ENCODE measurements at places on chromosomes 1 and 21. TPM values are rescaled to one million over a fixed set of nuclear protein-coding genes. Genes with fewer than 3 reads are reported as not detected.

- no peak for DNase-seq
Measured at GRCh38 chr1:162977944-162978568, 91.1 kb upstream of the RGS4 start.

The TNFSF4 gene
- polyA plus RNA-seq, result 0.80 TPM

DNA sequence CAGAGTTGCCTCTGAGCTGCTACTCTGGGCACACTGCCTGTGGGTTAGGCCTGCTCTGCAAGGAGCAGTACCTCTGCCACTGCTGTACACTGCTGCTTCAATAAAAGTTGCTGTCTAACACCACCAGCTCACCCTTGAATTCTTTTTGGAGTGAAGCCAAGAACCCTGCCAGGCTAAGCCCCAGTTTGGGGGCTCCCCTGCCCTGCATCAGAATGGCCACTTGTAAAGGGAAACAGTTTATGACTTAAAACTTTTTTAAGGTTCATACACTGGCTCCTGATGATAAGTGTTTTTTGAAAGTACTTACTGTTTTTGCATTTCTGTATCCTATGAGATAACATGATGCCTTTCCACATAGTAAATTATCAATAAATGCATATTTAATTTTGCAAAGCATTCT, 310.0 kb downstream of the LMO4 start:
- no peak for DNase-seq

The TMPRSS2 gene
- 65.9 TPM for polyA plus RNA-seq

DNA sequence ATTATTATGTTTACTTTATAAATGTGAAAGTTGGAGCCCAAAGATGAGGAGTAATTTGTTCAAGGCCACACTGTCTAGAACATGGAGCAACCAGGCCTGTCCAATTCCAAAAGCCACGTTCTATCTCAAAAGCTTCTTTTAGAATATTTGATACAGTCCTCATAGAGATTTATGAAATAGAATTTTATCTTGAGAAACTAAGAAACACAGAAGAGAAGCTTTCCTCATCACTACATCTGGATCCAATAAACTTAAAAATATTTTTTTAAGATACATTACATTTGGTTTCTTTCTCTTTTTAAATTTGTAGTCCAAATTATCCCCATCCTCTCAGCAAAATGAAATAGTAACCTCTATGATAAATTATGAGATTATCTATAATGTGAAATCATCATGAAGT, 58.9 kb downstream of the DDAH1 start:
- no peak for DNase-seq

GRCh38 chr1:76868154-76868882, 1.0 kb downstream of the ST6GALNAC5 start:
- peak; percentile 56 for DNase-seq

GRCh38 chr1:180027949-180028445, 73.4 kb downstream of the CEP350 start:
- no peak for DNase-seq

The RASAL2 gene
- polyA plus RNA-seq, result 8.7 TPM

- no peak for DNase-seq
Measured at GRCh38 chr21:29152916-29153315, 22.5 kb downstream of the MAP3K7CL start.

The HES2 gene
- polyA plus RNA-seq, result 0.36 TPM

DNA sequence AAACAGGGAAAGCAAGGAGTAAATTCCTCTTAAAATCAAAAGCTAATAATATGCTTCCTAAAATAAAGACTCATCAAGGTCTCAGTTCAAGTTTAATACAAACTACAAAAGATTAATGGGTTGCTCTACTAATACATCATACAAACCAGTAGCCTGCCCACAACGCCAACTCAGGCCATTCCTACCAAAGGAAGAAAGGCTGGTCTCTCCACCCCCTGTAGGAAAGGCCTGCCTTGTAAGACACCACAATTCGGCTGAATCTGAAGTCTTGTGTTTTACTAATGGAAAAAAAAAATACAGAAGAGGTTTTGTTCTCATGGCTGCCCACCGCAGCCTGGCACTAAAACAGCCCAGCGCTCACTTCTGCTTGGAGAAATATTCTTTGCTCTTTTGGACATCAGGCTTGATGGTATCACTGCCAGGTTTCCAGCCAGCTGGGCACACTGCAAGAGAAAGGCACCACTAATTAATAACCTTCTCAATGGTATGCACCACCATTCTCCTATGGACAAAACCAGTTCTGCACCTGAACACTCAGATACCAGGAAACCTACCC, 10.6 kb downstream of the PRDX1 start:
- no peak for DNase-seq

The HUNK gene
- 10.8 TPM for polyA plus RNA-seq

- no peak for DNase-seq
Measured at GRCh38 chr21:36713746-36714145, 14.8 kb downstream of the SIM2 start.

DNA sequence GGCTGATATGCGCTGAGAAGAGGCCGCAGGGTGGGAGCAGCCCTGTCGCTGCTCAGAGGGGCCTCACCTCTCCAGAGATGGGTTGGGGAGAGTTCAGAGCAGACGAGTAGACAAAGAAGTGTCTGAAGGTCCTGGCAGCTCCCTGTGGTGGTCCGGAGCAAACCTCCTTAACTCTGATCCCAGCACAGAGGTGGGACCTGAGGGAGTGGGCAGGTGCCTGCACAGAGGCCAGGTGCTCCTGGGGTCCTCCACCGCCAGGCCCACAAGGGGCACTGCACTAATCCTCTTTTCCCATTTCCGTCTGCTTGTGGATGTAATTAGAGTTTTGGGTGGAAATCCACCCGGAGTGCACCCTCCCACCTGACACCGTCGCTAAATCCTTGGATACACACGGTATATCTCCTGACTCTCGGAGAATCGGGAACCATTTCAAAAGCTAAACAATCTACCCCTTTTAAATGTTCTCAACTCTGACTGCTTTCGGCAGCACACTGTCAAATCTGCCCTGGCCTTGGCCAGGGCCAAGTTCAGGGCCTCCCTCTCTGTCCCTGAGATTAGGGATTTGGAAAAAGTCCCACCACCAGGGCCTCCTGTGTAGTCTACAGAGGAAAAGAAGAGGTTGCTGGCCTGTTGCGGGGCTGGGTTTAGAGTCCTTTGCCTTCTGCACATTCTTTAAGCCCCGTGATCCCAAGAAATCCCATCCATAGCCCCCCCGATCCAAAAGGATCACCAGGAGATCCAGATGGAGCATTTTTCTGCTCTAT, 22.4 kb downstream of the CASZ1 start:
- no peak for DNase-seq

DNA sequence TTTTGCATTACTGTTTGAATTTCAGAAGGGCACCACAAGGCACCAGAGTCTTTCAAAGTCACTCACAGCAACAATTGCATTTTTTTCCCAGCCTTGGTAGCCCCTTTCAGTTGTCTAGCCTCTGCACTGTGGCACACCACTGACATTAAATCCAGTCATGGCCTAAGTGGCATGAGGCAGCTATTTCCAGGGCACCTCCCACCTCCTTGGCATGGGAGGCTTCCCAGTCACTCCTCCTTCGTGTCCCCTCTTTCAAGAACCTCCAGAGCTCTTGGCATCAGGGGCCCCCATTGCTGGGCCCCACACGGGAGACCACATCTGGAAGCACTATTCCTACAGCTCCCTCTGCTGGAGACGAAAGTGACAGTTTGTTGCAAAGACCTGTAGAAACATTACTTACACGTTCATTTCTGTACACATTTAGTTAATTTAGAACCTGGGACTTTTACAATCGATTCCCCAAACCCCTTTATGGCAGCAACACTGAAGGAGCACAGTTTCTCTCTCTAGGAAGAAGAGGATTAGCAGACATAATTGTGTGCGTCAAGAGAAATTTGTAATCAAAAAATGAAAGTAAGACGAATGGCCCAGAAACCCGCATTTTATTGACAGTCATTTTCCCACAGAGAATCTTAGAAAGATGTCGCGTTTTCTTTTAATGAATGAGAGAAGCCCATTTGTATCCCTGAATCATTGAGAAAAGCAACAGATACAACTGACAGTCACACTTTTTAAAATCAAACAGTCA, 5.7 kb upstream of the CHD5 start:
- DNase-seq, result peak; percentile 60

DNA sequence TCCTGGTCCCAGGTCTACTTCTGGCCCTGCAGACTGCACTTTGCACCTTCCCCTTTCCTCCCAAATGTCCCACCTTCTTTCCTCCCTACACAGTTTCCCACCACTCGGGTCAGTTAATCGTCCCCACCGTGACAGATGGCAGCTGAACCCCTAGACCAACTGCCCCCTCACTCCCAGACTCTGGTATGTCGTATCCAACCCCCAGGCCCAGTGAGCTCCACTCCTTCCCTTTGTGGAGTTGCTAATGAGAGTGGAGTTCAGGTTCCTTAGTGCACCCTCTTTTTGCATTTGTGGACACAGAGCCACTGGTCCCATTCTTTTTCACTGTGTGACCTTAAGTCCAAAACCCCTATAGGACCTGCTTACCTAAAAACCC, 1.8 kb downstream of the MAN1C1 start:
- no peak for DNase-seq

GRCh38 chr1:89910268-89910667, 84.6 kb upstream of the ZNF326 start:
- DNase-seq, result no peak

DNA sequence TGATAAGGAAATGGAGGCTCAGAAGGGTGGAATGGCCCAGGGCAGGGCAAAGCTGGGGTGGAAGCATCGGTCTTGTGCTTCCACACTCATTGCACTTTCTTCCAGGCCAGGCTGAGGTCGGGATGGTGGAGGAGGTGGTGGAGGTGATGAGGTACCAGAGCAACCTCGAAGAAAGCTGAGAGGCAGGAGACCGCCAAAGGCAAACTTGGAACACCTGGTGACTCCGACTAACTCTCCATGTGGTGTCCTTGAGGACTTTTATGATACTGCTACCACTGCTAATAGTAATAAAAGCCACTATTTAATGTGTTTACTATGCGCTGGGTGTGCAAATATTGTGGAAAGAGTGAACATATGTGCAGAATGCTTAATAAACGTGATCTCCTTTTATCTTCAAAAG, 16.9 kb upstream of the BTG2 start:
- peak; percentile 46 for DNase-seq

The CLDN19 gene
- polyA plus RNA-seq, result 3.8 TPM

GRCh38 chr21:14858311-14858710, 206.5 kb downstream of the NRIP1 start:
- no peak for DNase-seq

The WNT3A gene
- not detected for polyA plus RNA-seq

The LORICRIN gene
- polyA plus RNA-seq, result not detected

The AADACL3 gene
- polyA plus RNA-seq, result not detected

The PPIAL4G gene
- 0.10 TPM for polyA plus RNA-seq

GRCh38 chr1:9655836-9656235, 4.3 kb downstream of the PIK3CD start:
- no peak for DNase-seq

The KCNH1 gene
- polyA plus RNA-seq, result 0.17 TPM

The CNIH4 gene
- 106 TPM for polyA plus RNA-seq

The MYOC gene
- polyA plus RNA-seq, result not detected

The TLR5 gene
- polyA plus RNA-seq, result 1.5 TPM

The FMO5 gene
- polyA plus RNA-seq, result 49.5 TPM

GRCh38 chr1:6953907-6954364, 168.7 kb downstream of the CAMTA1 start:
- no peak for DNase-seq

GRCh38 chr1:158329733-158330132, 1.6 kb downstream of the CD1B start:
- no peak for DNase-seq

DNA sequence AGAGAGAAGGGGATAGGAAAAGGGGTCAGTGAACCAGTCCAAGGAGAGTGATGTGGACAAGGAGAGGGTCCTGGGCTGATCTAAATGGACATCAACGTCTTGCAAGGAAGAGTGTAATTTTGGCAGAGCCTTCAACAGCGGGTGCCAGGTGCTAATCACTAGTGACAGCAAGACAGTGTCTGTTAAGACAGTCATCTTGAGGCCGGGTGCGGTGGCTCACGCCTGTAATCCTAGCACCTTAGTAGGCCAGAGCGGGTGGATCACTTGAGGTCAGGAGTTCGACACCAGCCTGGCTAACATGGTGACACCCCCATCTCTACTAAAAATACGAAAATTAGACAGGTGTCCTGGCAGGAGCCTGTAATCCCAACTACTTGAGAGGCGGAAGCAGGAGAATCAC, 12.2 kb upstream of the PADI6 start:
- DNase-seq, result no peak

DNA sequence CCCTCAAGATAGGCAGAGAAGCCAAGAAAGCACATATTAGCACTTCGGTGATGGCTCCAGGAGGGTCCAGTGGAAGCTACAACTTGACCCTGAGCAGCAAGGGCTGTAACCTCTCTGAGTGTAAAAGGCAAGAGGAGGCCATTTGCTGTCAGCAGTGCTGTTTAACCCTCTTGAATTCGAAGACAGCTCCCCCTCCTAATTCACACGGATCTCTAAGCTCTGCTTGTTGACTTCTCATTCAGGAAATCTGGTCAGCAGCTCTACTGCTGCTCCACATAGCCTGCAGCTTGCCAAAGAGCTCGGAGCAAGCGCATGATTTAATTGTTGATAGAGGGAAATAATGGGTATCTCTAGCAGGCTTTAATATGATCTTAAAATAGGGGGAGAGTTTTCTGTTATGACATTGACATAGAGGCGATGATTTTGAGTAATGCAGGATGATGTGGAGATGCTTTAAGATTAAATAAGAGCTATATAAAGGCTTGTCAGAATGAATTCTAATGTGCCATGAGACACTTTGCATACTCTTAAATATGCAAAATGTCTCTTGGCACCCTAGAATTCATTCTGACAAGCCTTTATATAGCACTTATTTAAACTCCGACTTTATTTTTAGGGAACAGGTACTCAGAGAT, 79.4 kb upstream of the USH2A start:
- DNase-seq, result no peak

The FAM167B gene
- not detected for polyA plus RNA-seq

GRCh38 chr1:164756741-164757140, 197.8 kb downstream of the PBX1 start:
- no peak for DNase-seq

The SPOCD1 gene
- polyA plus RNA-seq, result 2.8 TPM

The C1orf226 gene
- 2.8 TPM for polyA plus RNA-seq

DNA sequence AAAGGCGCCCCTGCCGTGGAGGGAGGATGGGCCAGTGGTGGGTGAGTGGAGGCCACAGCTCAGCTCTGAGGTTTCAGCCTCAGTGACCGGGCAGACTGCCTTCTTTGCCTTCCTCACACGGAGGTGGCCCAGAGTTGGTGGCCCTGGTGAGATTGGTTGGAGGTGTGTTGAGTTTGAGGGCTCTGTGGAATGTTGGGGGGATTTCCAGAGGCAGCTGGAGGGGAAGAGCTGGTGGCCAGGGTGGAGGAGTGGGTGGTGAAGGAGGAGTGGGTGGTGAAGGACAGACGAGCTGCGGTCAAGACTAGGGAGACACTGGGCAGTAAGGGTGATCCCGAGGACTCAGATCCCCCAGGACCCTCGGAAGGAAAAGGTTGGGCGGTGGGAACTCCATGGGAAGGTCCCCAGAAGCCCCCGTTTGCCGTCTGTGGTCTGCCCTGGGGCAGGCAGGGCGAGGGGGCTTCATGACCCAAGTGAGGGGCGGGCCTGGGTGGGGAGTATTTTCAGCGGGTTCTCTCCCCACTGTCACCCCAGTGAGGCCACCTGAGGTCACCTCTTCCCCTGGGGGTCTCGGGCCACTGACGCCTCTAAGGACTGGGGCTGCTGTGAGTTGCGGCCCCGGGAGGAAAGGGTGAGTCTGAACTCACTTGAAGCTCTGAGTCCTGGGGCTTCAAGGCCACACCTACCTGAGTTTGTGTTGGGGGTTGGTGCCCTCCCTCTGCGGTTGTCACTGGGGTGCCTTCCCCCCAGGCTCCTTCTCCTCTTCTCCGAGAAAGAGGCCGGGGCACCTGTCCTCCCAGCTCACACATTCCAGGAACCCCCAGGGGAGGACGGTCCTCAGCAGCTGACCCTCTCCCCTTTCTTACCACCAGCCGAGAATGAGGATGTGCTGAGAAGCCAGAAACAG, 22.7 kb upstream of the PIK3CD start:
- DNase-seq, result no peak

The ST6GALNAC3 gene
- polyA plus RNA-seq, result 33.3 TPM

All from hepatocyte (in vitro differentiated cells).